ENCODE measurements at places on chromosomes 12 and 14. TPM values are rescaled to one million over a fixed set of nuclear protein-coding genes. Genes with fewer than 3 reads are reported as not detected.

The DEPDC4 gene
- 0.71 TPM for total RNA-seq

The KSR2 gene
- total RNA-seq = not detected

The ETNK1 gene
- 22.0 TPM for total RNA-seq

The SRRM4 gene
- under 0.01 TPM for total RNA-seq

The GNG2 gene
- total RNA-seq = 16.8 TPM

The CLEC2A gene
- total RNA-seq = not detected

The AMN gene
- 0.18 TPM for total RNA-seq

The FITM1 gene
- total RNA-seq = not detected

The SLC35E3 gene
- total RNA-seq = 3.1 TPM
